ENCODE measurements at places on chromosomes 5 and 9.

DNA sequence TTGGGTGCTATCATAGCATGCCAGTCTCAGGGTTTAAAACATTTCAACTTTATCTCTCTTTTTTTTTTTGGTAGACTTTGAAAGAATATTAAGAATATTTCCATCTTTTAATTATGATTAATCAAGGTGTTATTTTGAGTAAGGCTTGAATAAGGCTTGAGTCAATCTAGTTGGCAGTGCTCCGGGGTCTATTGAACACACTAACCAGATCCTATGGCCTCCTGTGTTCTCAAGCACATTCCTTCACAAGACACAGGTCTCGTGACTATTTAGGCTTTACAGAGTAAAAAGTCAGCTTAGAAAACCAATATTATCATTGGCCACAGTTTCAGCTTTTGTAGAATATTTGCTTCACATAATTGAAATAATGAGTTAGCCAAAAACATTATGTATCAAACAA lies 151.2 kb downstream of the ARHGEF28 start:
- DNase-seq: no peak

DNA sequence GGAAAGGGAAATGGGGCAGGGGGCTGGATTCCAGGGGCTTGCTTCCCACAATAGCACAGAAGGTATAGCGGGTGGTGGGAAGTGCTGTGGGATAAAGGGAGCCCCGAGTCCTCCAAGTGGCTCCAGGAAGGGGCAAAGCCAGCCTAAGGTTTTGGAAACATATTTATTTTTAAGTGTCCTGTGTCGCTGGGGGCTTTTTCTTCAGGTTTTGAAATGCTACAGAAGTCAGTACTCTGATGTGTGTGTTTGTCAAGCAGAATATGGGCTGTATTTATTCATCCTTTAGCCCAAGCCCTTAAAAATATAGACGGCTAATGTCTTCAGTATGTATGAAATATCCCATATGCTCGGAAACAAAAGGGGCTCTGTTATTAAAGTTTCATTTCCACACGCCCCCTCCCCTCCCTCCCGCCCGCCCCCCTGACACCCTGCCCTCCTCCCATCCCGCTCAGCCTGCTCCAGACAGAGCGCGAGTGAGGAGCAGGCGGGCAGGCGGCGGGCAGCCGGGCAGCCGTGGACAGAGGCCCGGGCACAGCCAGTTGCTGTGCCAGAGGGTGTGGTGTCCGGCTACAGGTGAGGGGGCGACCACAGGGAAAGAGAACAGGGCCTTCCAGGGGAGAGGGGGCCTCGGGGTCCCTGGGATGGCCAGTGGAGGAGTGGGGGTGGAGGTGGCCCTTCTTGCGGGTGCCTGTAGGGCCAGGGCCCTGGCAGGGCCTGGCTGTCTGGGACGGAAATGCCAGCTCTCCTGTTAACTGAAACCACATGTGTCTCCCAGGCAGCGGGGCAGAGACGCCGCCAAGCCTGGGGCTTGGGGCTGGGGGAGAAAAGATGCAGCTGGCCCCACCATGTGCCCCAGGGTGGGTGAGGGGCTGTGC lies 39.6 kb upstream of the SYNPO start:
- peak; percentile 79 for DNase-seq

DNA sequence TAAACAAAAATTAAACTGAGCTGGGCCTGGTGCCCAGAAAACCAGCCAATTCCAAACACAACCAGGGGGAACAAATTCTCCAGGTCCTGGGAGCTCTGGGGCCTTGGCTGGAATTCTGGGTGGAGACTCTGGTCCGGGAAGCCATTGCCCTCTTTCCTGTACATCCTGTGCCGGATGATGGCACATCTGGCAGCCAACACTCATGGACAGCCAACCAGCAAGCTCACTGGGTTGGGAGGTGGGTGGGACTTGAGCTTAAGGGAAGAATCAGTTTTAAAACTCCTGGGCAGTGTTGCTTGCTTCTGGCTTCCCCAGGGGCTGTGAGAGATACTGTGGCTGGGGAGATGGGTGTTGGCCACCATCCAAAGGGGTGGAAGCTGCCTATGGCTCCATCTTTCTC lies 56.1 kb downstream of the PCDH1 start:
- no peak for DNase-seq

DNA sequence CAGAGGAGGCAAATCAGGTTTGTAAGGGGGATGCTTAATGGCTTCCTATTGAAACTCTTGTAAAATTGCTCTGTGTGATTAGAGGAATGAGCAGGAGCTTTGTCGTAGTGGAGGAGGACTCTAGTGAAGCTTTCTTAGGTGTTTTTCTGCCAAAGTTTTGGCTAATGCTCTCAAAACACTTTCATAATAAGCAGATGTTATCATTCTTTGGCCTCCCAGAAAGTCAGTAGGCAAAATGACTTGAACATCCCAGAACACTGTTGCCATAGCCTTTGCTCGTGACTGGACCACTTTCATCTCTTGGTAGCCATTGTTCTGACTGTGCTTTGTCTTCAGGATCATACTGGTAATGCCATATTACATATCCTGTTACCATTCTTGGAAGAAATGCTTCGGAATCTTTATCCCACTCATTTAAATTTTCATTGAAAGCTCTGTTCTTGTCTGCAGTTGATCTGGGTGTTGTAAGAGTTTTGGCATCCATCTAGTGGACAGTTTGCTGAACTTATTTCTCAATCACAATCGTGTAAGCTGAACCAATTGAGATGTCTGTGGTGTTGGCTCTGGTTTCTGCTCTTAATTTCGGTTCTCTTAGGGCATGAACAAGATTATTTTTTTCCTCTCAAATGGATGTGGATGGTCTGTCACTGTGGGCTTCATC lies 187.6 kb downstream of the COMMD10 start:
- no peak for DNase-seq

GRCh38 chr5:154755361-154756008 lies at the start of gene LARP1:
TSS of gene LARP1 (plus strand) at chr5:154755377. CDS start at chr5:154755758, 381 bp downstream.
- DNase-seq: no peak

DNA sequence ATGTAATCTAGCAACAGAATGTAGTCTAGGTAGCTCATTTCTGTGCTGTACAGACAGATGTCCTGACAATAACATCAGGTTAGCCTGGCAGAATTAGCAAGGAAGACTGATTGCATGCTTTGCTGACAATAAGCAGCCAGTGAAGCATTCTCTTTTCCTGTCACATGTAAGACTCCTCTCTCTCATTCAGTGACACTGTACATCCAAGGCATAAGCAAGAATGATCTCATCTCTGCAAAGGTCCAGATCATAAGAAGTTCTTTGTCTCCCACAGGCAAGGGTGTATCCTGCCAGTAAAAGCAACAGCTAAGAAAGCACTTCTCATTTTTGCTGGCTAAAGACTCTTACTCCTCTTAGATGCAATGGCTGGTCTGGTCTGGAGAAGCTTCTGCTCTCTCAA lies 861.8 kb downstream of the TAF11L14 start:
- no peak for DNase-seq

DNA sequence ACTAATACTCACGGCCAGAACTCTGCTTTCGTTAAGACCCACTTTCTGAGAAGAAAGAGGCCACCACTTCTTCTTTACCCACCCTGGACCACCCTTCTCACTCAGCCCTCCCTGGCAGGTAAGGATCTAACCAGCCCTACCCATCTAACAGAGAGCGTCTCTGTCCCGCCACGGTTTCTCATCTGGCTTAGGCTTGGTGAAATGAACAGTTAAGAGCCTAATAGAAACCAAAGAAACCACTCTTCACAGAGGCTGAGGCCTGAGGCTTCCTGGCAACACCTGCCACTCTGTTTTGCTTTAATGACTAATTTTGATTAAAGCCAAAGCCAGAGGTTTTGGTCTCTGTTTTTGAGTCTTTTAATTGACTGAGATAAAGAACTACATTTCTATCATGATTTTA lies 354.1 kb upstream of the SLC30A5 start:
- DNase-seq: no peak

GRCh38 chr9:94839398-94839797 lies 112.9 kb downstream of the AOPEP start:
- DNase-seq: no peak

DNA sequence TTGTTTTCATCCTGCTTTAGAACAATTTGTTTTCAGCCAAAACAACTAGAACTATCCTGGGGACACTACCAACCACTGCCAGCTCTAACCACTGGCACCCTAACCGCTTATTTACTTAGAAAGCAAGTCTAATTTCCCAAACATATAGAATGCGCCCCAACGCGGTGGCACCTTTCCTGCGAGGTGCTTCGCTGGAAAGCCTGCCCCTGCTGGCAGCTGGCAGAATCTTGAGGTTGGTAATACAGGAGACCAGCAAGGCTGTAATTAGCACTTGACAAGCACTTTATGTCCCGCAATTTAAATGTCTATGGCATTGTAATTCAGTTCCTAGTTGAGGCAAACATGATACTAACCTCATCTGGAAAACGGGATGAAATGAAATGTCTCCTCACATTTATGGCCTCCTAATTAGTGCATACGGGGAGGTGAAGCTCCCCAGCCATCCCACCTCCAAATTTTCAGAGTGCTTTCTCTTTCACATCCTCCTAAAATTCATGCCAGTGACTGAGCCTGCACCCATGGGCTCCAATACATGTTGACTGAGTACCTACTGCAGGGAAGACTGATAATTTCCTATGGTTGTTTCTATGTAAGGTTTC lies 30.4 kb downstream of the GABBR2 start:
- no peak for DNase-seq

- no peak for DNase-seq
These were observed 19.2 kb upstream of the NANS start for GRCh38 chr9:98037357-98037756.

GRCh38 chr5:151677776-151678545 lies 8.8 kb downstream of the SPARC start:
- DNase-seq: peak; percentile 61

GRCh38 chr9:23934291-23934906 lies 108.4 kb upstream of the ELAVL2 start:
- DNase-seq: no peak

DNA sequence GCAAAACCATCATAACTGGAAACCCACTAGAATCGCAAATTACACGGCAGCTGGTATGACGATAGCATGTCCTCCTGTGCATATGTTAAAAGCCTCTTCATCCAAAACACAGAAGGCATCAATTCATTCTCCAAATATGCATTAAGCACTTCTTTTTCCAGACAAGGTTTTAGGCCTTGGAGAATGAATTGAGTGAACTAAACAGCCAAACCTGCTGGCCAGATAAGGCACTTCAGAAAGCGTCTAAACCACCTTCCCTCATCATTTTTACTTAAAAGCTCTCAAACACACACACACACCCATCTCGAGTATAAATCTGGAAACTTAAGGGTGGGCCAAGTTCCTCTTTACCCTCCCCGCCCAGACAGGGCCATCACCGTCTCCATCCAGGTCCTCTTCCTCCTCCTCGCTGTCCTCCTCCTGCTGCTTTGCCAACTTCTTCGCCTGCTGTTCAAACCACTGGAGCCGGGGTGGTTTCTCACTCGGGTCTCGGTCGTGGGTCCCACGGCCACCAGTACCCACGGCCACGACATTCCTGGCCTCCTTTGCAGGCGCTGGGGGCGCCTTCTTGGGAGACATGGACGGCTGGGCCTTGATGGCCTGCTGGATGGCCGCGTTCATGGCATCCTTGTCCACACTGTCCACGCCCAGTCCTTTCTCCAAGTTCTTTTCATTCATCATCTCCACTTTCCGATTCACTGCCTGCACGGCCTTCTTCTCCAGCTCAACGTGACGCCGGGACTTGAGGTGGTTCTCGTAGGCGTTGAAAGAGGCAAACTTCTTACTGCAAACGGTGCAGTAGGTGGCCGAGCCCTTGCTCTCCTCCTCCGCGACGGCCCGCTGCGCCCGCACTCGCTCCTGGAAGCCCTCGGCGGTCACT lies 696 bp downstream of the ZNF622 start:
- no peak for DNase-seq
